AG08395 (cell line): ENCODE measurements at places on chromosomes 3 and 15.

- no peak for DNase-seq
These were observed 17.4 kb upstream of the VGLL4 start for GRCh38 chr3:11661052-11661656.

- peak; percentile 31 for DNase-seq
These were observed 183.7 kb upstream of the LMCD1 start for GRCh38 chr3:8317661-8318649.

GRCh38 chr15:43792761-43793476 lies 799 bp downstream of the SERF2 start:
- DNase-seq: peak; percentile 57

DNA sequence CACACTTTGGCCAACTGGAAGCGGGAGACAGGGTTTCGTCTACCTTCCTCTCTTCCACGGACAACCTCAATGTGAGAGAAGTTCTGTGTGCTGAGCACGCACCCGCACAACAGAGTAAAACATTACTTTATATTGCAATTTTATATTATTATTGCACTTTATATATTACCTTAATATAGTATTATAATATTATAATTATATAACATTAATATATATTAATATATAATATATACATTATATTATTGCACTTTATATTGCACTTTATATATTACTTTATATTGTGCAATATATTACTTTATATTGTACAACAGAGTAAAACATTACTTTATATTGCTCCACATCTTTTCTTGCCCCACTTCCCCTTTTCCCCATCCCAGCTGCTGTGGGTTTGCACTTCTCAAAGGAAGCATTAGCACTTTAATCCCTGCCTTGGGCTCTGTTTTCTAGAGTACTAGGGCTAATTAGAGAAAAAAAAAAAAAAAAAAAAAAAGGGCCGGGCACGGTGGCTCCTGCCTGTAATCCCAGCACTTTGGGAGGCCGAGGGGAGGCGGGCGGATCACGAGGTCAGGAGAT lies 76.4 kb upstream of the SLC4A7 start:
- DNase-seq: no peak

- peak; percentile 17 for DNase-seq
These were observed 93.1 kb downstream of the GMPS start for GRCh38 chr3:155963570-155963969.

- DNase-seq: peak; percentile 62
These were observed 28.3 kb downstream of the CYP19A1 start for GRCh38 chr15:51310064-51310463.

GRCh38 chr3:152051501-152052404 lies 178.3 kb downstream of the SUCNR1 start:
- DNase-seq: peak; percentile 41
